Caudate nucleus (tissue), 63 donors: ENCODE measurements at places on chromosomes 13 and 19.

GRCh38 chr13:39417643-39418042 is 185.3 kb downstream of the LHFPL6 start:
- no peak for DNase-seq

DNA sequence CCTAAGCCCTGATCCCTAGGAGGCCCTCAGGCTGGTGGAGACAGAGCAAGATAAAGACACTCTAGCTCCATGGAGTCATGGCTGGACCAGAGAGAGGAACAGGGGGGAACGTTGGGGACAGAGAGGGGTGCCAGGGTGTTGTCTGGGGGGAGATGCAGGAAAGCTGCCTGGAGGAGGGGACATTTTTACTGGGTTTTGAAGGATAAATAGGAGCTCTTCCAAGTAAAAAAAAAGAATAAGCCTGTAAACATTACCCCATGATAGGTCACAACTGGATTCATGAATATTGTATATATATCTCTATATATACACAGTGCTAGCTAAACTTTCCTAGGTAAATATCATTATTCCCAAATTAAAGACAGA is 714 bp downstream of the HSH2D start:
- no peak for DNase-seq

GRCh38 chr13:88526186-88526852 is 855.1 kb downstream of the SLITRK5 start:
- DNase-seq, result no peak

GRCh38 chr13:89899302-89900103 is 1448.0 kb upstream of the MIR17HG start:
- DNase-seq, result no peak

DNA sequence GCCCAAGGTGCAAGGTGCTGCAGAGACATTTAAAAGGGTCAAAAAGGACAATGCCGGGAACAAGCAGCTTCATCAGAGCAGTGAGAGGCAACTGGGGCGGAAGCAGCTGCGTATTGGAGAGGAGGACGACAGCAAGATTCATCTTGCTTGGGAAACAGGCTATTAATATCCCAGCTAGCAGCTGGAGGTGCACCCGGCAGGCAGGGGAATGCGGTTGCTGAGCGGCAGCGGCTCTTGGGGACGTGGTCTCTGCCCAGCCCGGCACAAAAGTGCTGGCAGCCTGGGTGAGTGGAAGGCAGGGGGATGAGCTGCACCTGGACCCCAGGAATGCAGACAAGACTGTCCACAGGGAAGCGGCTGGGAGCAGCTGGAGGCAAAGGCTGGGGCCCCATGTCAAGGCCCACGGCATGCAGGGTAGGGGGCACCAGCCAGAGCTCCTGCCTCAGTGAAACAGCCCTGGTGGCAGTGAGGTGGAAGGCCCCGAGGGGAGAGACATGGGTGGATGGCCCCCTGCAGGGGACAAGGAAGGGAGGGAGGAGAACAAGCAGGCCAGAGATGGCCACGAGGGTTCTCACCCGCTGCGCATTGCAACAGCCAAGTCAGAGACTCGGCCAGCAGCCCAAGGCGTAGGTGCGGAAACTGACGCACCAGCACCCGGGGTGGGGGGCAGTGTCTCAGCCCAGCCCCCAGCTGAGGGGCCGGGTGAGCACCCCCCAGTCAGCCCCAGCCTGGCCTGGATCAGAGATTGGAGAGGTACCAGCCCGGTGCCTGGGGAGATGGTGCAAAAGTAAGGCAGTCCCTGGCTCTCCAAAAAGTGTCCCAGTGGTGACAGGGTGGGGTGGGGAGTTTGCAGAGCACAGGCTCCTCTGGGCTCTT is 34.4 kb downstream of the PEPD start:
- DNase-seq, result no peak

- DNase-seq, result no peak
Observed at GRCh38 chr19:43934055-43934984, 762 bp downstream of the ZNF45 start.

- DNase-seq, result no peak
Observed at GRCh38 chr19:29530540-29531457, 5.0 kb downstream of the VSTM2B start.

- DNase-seq, result no peak
Observed at GRCh38 chr19:13963603-13964105, 11.3 kb downstream of the DCAF15 start.

GRCh38 chr19:42140125-42140754 is 8.0 kb upstream of the POU2F2 start:
- no peak for DNase-seq
